ENCODE measurements at places on chromosomes 13 and 19. TPM values are rescaled to one million over a fixed set of nuclear protein-coding genes. Genes with fewer than 3 reads are reported as not detected.

- DNase-seq, result no peak
Measured at GRCh38 chr13:93270769-93271742, 44.4 kb downstream of the GPC6 start.

MCEMP1 gene
- polyA plus RNA-seq, result 0.06 TPM

NRTN gene
- polyA plus RNA-seq, result 2.3 TPM

- no peak for DNase-seq
Measured at GRCh38 chr13:34522808-34523207, 419.3 kb upstream of the NBEA start.

DNA sequence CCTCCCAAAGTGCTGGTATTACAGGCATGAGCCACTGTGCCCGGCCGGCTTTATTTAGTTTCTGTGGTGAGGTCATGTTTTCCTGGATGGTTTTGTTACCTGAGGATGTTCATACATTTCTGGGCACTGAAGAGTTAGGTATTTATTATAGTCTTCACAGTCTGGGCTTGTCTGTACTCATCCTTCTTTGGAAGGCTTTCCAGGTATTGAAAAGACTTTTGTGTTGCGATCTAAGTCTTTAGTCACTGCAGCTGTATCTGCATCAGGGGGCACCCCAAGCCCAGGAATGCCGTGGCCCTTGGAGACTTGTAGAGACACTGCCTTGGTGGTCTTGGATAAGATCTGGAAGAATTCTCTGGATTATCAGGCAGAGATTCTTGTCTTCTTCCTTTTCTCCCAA, 12.8 kb downstream of the BLOC1S3 start:
- DNase-seq, result no peak

TMEM86B gene
- polyA plus RNA-seq, result 69.0 TPM

DNA sequence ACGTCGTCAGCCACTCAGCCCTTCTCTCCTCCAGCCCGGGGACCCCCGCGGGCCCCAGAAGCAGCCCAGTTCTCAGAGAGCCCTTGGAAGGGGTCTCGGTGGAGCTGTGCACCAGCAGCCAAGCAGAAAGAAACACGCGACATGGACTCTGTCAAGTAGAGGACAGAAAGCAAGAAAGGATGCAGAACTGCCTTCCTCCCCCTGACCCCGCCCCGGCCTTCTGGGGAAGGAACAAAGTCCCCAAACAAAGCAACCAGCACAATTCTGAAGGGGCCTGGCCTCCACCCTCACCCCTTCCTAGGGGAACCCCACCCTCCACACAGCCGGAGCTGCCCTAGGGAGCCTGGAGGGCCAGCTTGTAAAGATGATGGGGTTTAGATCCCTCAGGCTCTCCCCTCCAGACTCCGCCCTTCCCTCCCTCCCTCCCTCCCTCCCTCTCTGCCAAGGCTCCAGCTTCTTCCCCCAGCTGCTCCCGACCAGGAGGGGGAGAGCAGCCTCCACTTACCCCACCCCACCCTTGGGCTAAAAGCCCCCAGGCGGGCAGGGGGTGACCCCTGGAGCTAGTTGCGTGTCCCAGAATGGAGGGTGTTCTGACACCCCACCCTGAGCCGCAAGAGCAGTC, 7.8 kb downstream of the LYL1 start:
- no peak for DNase-seq

DNA sequence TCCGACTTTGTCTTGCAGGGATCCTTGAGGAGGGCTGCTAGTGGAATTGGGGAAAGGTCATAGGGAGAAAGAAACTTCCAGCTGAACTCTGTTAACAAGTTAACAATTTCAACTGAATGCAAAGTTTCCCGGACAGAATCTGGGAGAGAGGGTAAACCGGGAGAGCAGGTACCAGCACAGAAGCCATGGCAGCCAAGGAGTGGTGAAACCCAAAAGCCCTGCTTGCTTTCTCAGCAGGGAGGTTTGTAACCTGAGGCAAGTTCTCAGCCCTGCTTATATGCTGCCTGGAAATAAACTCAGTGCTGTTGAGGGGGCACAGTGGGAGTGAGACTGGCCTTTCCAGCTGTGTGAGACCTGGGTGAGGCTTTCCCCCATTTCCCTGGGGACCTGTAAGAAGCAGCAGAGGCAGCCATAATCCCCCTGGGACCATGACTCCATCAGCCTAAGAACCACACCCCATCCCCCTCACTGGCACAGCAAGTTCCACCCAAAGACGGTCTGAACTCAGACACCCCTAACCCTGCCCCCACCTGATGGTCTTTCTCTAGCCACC, 84.0 kb downstream of the SUCLA2 start:
- DNase-seq, result no peak

- no peak for DNase-seq
Measured at GRCh38 chr19:18774107-18774506, 17.0 kb downstream of the COMP start.

DNA sequence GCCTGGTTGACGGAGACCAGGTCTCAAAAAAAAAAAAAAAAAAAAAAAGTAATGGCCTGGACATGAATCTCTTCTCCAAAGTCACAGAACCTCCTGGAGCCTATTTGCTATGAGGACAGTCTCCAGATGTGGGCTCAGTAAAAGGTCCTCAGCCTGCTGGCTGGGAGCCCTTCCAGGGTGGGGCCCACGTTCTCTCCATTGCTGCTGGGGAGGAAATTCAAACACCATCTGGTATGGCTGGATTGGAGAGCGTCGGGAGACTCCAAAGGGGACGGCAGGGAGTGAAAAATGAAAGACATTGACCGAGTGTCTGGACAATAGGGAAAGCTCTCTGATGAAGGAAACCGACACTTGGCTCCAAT, 1.3 kb upstream of the PBX4 start:
- no peak for DNase-seq

NUFIP1 gene
- 8.7 TPM for polyA plus RNA-seq

CILP2 gene
- polyA plus RNA-seq, result 0.09 TPM

- no peak for DNase-seq
Measured at GRCh38 chr13:33606692-33607091, 211.3 kb upstream of the RFC3 start.

DNA sequence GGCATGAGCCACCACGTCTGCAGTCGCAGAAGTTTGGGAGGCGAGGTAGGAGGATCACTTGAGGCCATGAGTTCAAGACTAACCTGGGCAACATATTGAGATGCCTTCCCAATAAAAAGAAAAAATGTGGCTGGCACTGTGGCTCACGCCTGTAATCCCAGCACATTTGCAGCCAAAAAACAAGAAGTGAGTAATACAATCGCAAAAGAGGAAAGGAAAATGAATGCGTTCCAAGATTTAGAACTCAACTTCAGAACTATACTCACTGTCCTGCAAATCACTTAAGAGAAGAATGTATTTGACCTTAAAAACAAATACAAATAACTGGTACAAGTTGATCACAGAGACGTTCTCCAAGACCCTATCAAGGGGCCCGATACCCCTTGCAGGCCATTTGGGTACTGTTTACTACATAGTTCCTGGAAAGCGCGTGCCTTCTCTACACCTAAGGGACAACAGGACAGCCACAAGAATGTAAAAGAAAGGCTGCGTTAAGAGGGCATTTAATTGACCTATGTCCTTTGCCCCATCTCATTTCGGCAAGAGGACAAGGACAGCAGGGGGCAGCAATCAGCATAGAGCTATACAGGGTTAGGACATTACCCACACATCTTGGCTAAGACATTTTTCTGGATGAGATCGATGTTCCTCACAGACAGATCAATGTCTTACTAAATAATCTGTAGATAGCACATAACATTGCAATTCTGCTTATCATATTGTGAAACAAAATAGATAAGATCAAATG, 41.3 kb downstream of the FLT3 start:
- peak; percentile 20 for DNase-seq

DNA sequence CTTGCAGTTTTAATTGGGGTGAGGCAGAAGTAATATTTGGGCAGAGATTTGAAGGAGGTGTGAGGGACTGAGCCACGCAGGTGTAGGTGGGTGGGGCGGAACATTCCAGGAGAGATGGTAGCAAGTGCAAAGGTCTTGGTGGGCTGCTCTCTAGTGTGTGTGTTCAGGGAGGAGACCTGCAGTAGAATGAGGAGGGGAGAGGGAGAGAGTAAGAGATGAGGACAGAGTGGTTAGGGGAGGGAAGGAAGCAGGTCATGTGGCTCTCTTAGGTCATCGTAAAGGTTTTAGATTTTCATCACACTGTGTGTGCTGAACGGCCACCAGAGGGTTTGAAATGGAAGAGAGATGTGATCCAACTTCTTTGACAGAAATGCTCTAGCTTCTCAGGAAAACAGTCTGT, 33.5 kb downstream of the WASF3 start:
- DNase-seq, result no peak

FOSB gene
- polyA plus RNA-seq, result 250 TPM

GRCh38 chr13:43364210-43365038, 341.0 kb downstream of the DNAJC15 start:
- no peak for DNase-seq

LYPD3 gene
- polyA plus RNA-seq, result 1.0 TPM

GRCh38 chr19:12778017-12778904, 2.9 kb upstream of the HOOK2 start:
- peak; percentile 81 for DNase-seq

CEACAM16 gene
- polyA plus RNA-seq, result not detected

DNA sequence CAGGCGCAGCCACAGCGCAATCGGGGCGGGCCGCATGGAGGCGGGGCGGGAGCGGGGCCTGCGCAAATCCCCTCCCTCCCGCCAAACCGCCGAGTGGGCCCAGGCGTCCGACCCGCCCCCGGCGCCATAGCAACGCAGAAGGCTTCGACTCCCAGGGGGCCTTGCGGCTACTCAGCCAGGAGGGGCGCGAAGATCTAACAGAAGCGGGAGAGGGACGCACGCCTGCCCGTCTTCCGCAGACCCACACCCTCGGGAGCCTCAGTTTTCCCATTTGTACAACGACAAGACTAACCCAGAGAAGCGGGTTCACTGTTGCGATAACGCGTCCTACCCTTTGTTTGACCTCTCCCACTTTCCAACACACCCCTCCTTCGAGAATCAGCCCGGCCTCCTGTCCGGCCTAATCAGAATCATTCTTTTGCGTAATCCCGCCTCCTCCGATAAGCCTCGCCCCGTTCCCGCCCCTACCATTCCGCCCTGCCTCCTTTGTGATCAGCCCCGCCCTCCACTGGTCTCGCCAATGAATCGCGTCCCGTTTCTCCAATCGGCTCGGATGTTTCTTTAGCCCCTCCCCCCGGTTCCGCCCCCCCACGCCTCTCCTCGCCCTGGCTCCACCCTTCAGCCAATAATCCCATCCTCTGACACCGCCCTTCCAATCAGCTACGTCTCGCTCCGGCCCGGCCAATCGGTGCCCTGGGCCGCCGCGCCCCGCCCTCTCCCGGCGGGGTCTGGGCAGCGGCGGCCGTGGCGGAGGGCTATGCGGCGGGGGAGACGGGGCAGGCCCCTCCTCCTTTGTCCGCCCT, at the start of gene PCSK4:
Gene PCSK4, minus strand, starts transcription at position 40 of the 803 bp plus-strand sequence. Its CDS starts 4 bp downstream, at position 36.
- DNase-seq, result peak; percentile 99

GRCh38 chr19:33641956-33642498, 20.3 kb downstream of the CHST8 start:
- no peak for DNase-seq

- no peak for DNase-seq
Measured at GRCh38 chr13:79450110-79450509, 30.8 kb upstream of the NDFIP2 start.

DNA sequence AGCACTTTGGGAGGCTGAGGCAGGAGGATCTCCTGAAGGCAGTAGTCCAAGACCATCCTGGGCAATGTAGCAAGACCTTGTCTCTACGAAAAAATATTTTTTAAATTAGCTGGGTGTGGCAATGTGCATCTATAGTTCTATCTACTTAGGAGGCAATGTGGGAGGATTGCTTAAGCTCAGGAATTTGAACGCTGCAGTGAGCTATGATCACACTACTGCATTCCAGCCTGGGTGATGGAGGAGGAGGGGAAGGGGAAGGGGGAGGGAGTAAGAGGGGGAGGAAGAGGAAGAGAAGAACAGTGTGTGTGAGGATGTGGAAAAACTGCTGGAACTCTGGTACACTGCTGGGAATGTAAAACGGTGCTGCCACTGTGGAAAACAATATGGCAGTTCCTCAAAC, 9.2 kb upstream of the CLIP3 start:
- DNase-seq, result peak; percentile 45

ADM5 gene
- 1.4 TPM for polyA plus RNA-seq

DNA sequence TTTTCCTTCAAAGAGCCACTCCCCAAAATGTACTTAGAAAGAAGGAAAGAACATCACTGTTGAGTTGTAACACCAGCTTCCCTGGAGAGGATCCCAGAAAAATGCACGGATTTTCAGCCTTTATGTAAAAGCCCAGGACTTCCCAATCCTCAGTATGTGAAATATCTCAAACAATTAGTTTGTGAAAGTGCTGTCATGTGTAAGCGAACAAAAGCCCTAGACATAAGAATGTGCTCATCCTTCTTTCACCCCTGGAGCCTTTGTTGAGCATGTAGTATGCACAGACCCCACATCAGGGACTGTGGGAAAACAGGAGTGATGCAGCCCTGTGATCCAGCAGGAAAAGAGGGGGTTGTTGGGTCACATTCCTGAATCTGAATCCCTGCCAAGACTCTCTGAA, 441.4 kb upstream of the ZNF507 start:
- DNase-seq, result no peak

GRCh38 chr13:70792121-70792520, 683.9 kb upstream of the KLHL1 start:
- no peak for DNase-seq

GRCh38 chr19:7507884-7508283, 8.0 kb upstream of the ZNF358 start:
- DNase-seq, result peak; percentile 40

- no peak for DNase-seq
Measured at GRCh38 chr13:112690283-112690929, 568 bp downstream of the ATP11A start.

DNA sequence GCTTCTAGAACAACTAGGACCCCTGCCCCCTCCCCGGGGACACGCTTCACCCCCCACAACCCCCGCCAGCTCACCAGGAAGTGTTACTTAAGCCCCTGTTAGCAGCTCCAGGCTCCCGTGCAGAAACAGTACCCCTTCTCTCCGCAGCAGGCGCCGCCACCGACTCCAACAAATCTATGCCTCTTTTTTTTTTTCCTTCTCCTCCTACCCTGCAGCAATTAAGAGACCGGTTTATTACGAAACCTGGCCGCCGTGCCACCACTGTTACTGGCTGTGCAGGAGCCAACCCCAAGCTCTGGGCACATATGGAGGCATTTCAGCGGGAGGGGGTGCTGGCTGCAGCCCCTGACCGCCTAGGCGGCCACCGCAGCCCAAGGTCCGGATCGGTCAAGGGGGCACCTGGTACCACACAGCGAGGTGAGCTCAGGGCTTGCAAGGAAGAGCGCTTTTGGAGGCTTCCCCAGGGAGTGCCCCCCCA, 2.4 kb downstream of the GADD45B start:
- no peak for DNase-seq

SOX21 gene
- not detected for polyA plus RNA-seq

DNA sequence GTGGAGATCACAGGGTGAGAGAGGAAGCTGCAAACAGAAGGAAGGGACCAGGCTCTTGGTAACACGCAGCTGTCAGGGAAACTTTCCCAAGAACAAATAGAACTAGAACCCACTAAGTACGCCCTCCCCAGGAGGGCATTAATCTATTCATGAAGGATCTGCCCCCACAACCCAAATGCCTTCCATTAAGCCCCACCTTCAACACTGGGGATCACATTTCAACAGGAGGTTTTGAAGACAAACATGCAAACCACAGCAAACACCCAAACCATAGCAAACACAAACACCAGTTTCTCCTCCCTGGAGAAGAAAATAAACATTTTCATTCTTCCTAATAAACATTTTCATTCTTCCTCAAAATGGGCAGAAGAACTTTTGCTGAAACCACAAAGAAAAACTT, 329.6 kb downstream of the EFNB2 start:
- no peak for DNase-seq
